ENCODE measurements at places on chromosomes 5 and 9. TPM values are rescaled to one million over a fixed set of nuclear protein-coding genes. Genes with fewer than 3 reads are reported as not detected.

PCDHGA9 gene
- not detected for total RNA-seq

- peaks cover 51% of the 10 kb centered on the region for H3K27me3 ChIP-seq
- no peak overlapping the region for H3K4me3 ChIP-seq
- H3K36me3 ChIP-seq = no peaks in the 10 kb centered on the region
- H3K4me1 ChIP-seq = peaks cover 7% of the 10 kb centered on the region
- no peak overlapping the region for H3K27ac ChIP-seq
Measured at GRCh38 chr9:126630458-126631237, 16.9 kb downstream of the LMX1B start.

- H3K27me3 ChIP-seq = no peaks in the 10 kb centered on the region
- no peak overlapping the region for H3K27ac ChIP-seq
- no peak for DNase-seq
- H3K36me3 ChIP-seq = no peaks in the 10 kb centered on the region
Measured at GRCh38 chr5:125214080-125214479, 467.6 kb upstream of the ZNF608 start.

PCDHGA2 gene
- not detected for total RNA-seq

GRCh38 chr9:27715651-27716050, 142.4 kb upstream of the C9orf72 start:
- H3K36me3 ChIP-seq = no peaks in the 10 kb centered on the region
- H3K27me3 ChIP-seq = no peaks in the 10 kb centered on the region
- H3K4me1 ChIP-seq = no peaks in the 10 kb centered on the region
- no peak overlapping the region for H3K4me3 ChIP-seq
- H3K27ac ChIP-seq = no peak overlapping the region
- no peak for DNase-seq

DNA sequence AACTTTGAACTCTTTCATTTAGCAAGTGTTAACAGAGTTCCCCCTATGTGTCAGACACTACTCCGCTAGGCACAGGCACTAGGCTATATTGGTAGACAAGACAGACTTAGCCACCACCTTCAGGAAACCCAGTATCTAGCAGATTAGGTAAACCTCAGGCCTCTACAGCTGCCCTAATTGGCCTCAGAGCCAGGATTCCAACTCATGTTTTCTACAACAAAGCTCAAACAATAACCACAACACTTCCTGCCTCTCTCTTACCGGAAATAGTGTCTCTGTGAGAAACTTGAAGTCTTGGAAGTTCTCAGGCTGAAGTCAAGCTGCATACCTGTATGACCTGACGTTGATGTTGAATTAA, 116.6 kb upstream of the SLC44A1 start:
- H3K4me1 ChIP-seq = peaks cover 35% of the 10 kb centered on the region
- H3K27ac ChIP-seq = peak overlapping the region; percentile 30
- no peak overlapping the region for H3K4me3 ChIP-seq
- H3K36me3 ChIP-seq = no peaks in the 10 kb centered on the region
- no peaks in the 10 kb centered on the region for H3K27me3 ChIP-seq

- no peaks in the 10 kb centered on the region for H3K36me3 ChIP-seq
- no peak overlapping the region for H3K27ac ChIP-seq
- H3K27me3 ChIP-seq = peaks cover 14% of the 10 kb centered on the region
- H3K4me3 ChIP-seq = no peak overlapping the region
Measured at GRCh38 chr5:174903172-174903732, 178.9 kb downstream of the MSX2 start.

- peak overlapping the region; percentile 94 for H3K27ac ChIP-seq
- no peaks in the 10 kb centered on the region for H3K27me3 ChIP-seq
- H3K4me1 ChIP-seq = peaks cover 71% of the 10 kb centered on the region
- H3K36me3 ChIP-seq = peaks cover 2% of the 10 kb centered on the region
- peak; percentile 42 for DNase-seq
Measured at GRCh38 chr9:73149371-73150067, 2.1 kb upstream of the ANXA1 start.

DNA sequence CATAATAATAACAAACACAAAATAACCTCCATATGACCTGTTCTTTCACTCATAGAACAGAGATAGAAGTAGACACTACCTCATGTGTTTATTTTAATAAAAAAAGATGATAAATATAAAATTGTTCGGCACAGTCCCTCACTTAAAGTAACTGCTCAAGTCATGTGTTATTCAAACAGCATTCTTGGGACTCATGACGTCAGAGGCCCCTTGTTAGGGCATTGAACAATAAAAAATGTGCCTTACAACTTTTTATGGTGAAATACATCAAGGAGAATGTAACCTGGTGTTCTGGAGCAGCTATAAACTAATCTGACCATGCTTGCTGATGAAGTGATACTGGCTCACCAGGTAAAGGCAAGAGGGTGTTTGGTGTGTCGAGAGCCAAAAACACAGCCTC, 12.2 kb upstream of the NDFIP1 start:
- DNase-seq = no peak
- H3K36me3 ChIP-seq = peaks cover 4% of the 10 kb centered on the region
- peaks cover 78% of the 10 kb centered on the region for H3K4me1 ChIP-seq
- H3K27me3 ChIP-seq = no peaks in the 10 kb centered on the region
